ENCODE measurements at places on chromosomes 4 and X.

- no peak for DNase-seq
Observed at GRCh38 chr4:39761005-39761667, 63.2 kb downstream of the UBE2K start.

GRCh38 chr4:39279416-39279815, 86.7 kb downstream of the RFC1 start:
- no peak for DNase-seq

- no peak for DNase-seq
Observed at GRCh38 chrX:9376111-9376510, 88.7 kb upstream of the TBL1X start.

- no peak for DNase-seq
Observed at GRCh38 chr4:145251391-145251790, 71.0 kb upstream of the OTUD4 start.

- DNase-seq, result no peak
Observed at GRCh38 chrX:66751136-66751782, 112.4 kb upstream of the EDA2R start.

GRCh38 chrX:10893366-10893765, 217.8 kb upstream of the HCCS start:
- no peak for DNase-seq

GRCh38 chr4:7139167-7139982, 53.0 kb upstream of the SORCS2 start:
- DNase-seq, result no peak

GRCh38 chrX:13432414-13433297, 112.8 kb upstream of the ATXN3L start:
- DNase-seq, result peak; percentile 98

DNA sequence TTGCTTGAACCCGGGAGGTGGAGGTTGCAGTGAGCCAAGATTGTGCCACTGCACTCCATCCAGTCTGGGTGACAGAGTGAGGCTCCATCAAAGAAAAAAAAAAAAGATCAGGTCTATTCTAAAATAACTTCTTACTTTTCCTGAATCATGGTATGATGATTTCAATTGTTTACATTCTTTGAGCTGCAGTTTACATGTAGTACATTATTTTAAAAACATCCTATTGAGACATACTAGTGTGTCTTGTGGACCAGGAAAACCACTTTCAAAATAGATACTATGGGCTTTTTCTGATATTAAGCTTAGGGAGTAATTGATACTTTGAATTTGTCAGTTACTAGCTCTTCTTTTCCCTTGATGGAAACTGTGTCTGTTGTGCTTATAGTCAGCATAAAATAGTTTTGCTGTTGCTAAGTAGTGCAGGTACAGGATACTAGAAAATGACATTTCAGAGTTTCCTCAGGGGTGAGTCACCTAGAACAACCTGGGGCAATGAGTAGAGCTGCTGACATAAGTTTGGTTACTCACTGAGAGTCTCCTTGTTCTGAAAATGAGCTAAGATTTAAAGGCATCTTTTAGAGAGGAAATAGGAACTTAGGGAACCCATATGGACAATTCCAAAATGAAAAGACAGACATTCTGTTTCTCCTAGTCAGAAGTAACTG, 53.2 kb upstream of the C4orf54 start:
- no peak for DNase-seq
